ENCODE measurements at places on chromosomes 1 and 21. TPM values are rescaled to one million over a fixed set of nuclear protein-coding genes. Genes with fewer than 3 reads are reported as not detected.

SLC2A5 gene
- 0.31 TPM for total RNA-seq

PTPRF gene
- total RNA-seq: 113 TPM

KRTAP19-2 gene
- total RNA-seq: not detected

KRTAP19-3 gene
- total RNA-seq: not detected

S100A1 gene
- total RNA-seq: 0.75 TPM

TNFSF4 gene
- total RNA-seq: not detected

RNU1-2 gene
- not detected for total RNA-seq

LAX1 gene
- total RNA-seq: not detected

ZNF683 gene
- not detected for total RNA-seq

BGLAP gene
- 0.21 TPM for total RNA-seq

VCAM1 gene
- 0.09 TPM for total RNA-seq

AIM2 gene
- total RNA-seq: not detected

NGF gene
- total RNA-seq: 1.5 TPM

C1QA gene
- not detected for total RNA-seq

MCM3AP gene
- 40.3 TPM for total RNA-seq

TTC39A gene
- total RNA-seq: 1.5 TPM

DEPDC1 gene
- total RNA-seq: 13.5 TPM

STYXL2 gene
- not detected for total RNA-seq

FCRLB gene
- 1.6 TPM for total RNA-seq

CLEC20A gene
- not detected for total RNA-seq

SPRR2F gene
- total RNA-seq: not detected

LAMTOR5 gene
- 179 TPM for total RNA-seq

SLC30A1 gene
- 25.0 TPM for total RNA-seq

MCOLN3 gene
- 3.8 TPM for total RNA-seq

GTF2B gene
- total RNA-seq: 28.8 TPM

HSPB7 gene
- total RNA-seq: not detected

CLCA4 gene
- not detected for total RNA-seq

PAQR6 gene
- 5.1 TPM for total RNA-seq

TFAP2E gene
- 0.31 TPM for total RNA-seq

DIRAS3 gene
- total RNA-seq: 1.5 TPM

LRRC38 gene
- total RNA-seq: 0.06 TPM

Measured in A549 treated with Mapracorat at 1 μM for 4 hours (cell line).